ENCODE measurements at places on chromosomes 2 and 18.

GRCh38 chr2:102449370-102449974 is 23.6 kb upstream of the SLC9A4 start:
- DNase-seq: no peak

DNA sequence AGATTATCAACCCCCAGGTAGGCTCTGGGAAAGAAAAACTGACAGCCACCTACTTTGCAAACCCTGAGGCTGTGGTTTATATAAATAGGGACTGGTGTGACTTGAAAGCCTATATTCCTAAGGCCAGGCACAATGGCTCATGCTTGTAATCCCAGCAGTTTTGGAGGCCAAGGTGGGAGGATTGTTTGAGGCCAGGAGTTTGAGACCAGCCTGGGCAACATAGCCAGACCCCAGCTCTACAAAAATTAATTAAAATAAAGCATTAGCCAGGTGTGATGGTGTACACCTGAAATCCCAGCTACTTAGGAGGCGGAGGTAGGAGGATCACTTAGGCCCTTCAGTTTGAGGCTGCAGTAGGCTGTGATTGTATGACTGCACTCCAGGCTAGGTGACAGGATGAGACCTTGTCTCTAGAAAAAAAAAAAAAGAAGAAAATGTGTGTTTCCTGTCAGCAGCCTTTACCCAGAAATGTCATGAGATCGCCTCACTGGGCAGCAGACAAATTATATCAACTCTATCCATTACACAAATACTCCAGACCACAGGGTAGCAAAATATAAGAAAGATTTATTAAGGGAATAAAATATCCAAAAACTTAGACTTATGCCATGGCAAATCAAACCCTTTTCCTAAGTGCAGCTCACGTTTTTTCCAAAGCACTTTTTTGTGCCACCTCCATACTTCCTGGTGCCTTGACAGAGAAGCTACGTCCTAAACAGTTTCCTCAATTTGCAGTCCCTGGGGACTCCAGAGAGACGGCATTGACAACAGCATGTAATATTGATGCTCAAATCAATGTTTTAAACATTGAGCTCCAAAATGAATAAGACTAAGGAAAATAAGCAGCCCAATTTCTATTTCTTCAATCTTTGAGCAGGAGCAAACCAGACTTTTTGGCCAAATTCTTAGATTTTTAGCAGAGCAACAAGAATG is 190.8 kb upstream of the NDUFV2 start:
- no peak for DNase-seq

DNA sequence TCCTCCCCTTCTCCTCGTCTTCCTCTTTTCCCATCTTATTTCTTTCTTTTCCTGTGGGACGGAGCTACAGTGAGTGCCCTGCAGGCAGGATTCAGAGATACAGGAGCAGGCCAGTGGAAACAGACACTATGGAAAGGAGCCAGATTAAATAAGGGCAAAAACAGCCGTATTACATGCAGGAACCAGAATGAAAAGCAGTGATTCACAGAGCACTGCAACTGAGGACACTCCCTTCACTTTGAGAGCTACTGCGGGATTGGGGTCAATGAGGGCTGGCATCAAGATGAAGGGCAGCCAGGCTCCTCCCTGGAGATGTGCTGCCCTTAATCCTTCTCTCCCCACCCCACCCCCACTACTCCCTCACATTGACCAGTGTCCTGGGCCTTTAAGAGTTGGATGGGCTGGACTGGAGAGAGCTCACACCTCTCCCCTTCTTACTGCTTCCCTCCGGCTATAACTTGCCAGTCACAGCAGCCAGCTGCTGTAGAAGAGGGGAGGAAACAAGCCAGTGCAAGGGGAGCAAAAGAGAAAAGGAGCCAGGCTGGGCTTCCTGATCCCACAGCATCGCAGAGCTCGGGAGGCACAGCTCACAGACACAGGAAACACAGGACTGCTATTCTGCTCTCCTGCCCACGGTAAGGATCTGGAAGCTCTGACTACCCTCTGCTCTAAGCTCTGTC is at the start of gene PLCD4:
TSS of gene PLCD4 (plus strand) at position 464 of the 680 bp plus-strand sequence. CDS start 7,841 bp downstream, outside the sequence.
- peak; percentile 44 for DNase-seq

DNA sequence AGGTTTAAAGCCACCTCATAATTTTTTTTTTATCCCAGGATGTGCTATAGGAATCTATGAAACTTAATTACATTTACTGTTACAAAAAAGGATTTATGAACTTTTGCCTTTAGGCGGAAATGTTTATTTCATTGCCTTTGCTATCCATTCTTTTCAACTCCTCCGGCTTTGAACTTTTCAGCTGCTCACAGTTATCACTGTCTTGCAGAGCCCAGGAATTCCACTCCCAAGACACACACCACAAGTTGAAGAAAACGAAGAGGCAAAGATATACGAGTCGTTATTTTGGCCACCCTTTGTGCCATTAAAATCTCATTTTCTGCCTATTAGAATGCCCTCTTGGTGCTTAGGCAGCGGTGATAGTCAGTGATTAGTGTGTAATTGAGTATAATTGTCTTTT is 80.0 kb downstream of the PAX3 start:
- DNase-seq: no peak

- DNase-seq: no peak
These were observed 45.5 kb upstream of the CAB39 start for GRCh38 chr2:230666885-230667712.

- DNase-seq: no peak
These were observed 162.8 kb downstream of the LDLRAD4 start for GRCh38 chr18:13381331-13381730.

DNA sequence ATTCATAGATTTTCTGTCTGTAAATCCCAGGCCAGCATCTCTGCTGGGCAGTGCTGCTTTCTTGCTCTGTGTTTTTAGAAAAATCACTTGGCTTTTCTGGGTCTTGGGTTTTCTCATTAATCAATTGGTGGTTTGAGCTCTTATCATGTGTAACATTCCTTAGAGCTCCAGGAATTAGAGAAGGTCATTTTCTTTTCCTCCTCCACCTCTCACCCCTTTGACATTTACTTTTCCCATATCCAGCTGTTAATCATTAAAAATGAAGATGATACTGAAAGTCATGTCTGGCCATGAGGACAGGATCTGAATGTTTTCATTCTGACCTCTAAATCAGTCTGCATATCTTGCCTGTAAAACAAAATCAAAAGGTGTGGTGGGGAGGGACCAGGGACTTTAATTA is 111.0 kb downstream of the LRRTM1 start:
- DNase-seq: no peak

GRCh38 chr18:36685580-36685979 is 143.2 kb downstream of the TPGS2 start:
- DNase-seq: no peak

GRCh38 chr18:53991805-53992204 is 232.7 kb downstream of the MBD2 start:
- no peak for DNase-seq
